Left renal cortex interstitium (tissue), 4 donors: ENCODE measurements at places on chromosomes 5 and 9.

- no peak for DNase-seq
These were observed 96.4 kb downstream of the DIRAS2 start for GRCh38 chr9:90546200-90546599.

DNA sequence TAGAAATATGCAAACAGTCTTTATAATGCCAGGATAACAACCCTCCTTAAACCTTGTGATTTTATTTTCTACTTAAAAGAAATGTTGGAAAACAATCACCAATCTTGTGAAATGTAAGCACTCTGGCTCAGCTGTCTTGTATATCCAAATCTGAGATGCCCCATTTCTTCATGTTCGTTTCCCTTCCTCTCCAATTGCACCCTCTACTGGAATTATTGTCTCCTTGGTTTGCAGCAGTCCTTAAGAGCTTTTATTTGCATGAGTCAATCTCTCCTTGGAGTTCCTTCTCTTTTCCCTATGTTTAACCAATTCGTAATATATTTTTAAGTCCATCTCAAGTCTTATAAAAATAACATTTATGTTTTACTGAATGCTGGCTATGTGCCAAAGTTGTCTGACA lies 362.0 kb upstream of the CDH10 start:
- peak; percentile 3 for DNase-seq

DNA sequence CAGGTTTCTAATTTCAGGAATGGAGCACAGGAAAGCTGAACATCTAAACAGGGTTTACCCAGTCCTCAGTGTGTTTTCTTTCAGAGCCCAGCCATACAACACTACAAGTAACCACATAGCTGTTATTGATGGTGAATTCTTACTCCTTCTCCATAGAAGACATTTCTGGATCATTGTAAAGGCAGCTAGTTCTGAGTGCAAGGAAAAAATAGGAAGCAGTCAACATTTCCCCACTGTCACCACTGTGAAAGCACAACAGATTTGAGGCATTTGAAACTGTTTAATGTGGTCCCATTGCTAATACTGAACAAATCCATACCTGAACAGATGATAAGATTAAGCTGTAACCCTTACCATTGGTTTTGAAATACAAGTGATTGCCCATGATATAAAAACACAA lies 145.0 kb upstream of the PCA3 start:
- DNase-seq = no peak

- DNase-seq = no peak
These were observed 572 bp downstream of the NR4A3 start for GRCh38 chr9:99822109-99822805.
